ENCODE measurements at places on chromosomes 12 and 14.
A peak's percentile ranks its signal among the peaks of the same experiment; 100 is the strongest.

DNA sequence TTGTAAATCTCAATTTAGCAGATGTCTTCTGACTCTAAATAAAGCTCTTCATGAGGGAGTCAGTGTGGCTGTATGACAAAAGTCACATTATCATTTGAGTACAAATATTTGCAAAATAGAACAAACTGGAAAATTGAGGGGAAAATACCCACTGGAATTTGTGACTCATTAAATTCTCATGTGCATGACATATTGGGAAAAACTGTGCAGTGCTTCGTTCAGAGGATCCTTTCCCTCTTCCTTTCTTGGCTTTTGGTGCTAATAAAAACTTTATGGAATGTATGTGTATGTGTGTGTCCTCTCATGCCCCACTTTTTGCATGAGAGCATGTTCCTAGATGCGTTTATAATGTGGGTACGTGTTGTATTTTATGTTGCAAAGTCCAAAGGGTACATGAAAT lies 267.8 kb downstream of the KTN1 start:
- DNase-seq, result peak; percentile 50

DNA sequence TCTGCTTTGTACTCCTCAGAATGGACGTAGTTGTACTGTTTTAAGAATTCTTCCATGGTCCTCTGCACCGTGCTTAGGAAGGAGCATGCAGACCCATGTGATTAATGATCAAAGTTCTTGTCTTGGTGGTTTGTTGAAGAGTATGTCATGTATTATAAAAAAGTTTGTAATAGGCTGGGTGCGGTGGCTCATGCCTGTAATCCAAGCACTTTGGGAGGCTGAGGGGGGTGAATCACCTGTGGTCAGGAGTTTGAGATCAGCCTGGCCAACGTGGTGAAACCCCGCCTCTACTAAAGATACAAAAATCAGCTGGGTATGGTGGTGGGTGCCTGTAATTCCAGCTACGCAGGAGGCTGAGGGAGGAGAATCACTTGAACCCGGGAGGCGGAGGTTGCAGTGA lies 61.8 kb upstream of the RTL1 start:
- DNase-seq, result no peak

DNA sequence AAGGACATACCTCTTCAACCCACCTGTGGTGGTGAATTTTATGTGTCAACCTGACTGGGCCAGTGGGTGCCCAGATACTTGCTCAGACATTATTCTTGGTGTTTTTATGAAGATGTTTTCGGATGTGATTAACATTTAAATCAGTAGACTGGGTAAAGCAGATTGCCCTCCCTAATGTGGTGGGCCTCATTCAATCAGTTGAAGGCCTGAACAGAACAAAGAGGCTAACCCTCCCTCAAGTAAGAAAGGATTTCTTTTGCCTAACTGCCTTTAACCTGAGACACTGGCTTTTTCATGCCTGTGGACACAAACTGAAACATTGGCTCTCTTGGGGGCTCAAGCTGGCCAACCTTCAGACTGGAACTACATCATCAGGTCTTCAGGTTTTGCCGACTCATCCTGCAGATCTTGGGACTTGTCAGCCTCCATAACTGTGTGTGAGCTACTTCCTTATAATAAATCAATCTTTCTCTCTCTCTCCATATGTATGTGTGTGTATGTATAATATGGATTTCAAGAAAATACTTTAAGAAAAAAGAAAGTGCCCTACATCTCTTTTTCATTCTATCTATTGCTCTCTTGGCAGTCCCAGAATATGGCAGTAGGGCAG lies 39.4 kb downstream of the RTN1 start:
- no peak for DNase-seq

DNA sequence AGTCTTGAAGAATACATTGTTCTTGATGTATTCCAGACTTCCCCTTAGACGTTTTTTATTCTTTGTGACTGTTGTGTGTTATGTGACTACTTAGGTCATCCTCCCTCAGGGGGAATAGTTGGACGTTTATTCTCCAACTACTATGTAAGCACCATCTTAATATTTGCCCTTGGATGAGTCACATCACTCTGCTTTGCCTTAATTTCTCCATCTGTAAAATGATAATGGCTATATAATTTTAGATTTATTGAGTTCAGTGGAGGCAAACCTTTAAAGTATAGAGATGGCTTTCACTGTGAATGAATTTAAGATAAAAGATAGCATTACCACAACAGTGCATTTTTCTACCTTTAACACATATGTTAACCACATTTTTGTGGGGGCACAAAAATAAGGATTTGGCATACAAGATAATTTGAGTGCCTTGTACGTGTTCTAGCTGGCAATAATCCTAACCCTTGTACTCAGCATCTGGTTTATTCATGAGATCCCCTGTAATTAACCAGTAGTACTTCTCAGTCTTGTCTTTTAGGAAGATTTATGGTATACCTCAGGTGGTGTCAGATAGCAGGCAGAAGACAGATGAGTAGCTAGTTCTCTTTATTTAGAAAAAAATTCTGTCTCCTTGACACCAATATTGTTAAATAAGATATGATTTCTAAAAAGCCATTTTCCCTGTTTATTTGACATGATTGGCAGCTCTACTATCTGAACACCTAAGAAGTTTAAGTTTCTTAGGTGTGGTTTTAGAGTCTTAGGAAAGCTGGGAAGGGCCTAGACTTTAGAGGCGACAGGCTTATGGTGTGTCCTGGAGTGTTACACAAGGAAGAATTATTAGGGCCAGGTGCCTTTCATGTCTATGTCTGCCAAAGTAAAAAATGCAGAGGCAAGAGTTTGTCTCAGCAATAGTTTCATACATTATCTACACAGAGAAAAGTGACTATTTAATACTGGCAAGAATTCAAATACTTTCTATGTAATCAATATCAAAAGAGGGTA lies 152.3 kb downstream of the RAD51B start:
- DNase-seq, result no peak

DNA sequence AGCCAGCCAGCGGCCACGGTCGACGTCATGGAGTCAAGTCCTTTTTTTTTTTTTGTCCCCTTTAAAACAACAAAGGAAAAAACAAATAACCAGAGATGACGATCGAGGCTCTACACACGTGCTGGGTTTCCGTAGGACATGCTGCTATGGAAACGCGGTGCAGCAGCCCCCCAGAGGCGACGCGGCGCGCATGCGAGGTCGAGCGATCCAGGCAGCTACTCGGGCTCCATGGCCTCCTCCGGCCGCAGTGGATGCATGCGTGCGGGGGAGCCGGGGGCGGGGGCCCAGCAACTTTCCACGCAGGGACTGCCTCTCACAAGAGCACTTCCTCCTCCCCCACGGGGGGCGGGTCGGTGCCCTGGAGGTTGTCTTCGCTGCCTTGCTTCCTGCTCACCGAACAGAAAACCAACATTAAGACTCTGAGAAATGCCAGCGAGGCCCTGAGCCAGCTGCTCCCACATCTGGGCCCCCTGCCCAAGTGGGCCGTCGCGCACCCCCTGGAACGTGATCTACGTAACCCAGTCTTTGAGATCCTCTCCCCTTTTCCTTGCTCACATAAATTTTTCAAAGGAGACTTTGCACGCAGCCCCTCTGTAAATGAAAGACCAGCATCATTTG lies 30.7 kb downstream of the P2RX4 start:
- peak; percentile 58 for DNase-seq

DNA sequence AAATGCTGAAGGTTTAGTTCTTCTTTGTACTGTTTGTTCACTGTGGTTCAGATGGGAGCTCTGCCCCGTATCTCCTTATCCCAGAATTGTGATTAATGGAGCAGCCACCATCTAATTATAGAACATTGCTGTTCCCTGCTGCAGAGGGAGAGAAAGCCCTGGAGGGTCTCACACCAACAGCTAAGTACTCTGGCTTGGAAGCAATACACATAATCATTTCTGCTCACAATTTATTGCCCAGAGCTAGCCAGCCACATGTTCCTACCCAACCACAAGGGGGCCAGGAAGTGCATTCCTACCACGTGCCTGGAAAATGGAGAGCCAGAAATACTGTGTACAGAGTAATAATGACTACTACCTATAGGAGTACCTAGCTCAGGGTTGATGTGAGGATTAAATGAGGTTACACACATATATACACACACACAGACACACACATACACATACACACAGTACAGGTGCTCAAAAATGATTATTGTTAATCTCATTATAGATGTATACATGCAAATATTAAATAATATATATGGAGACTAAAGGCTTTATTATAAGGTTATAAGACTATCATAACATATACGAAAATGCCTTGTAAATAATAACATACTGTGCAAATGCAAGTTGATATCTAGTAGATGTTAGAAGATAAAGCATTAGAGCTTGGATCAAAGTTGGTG lies 22.3 kb downstream of the MSRB3 start:
- DNase-seq, result no peak

- no peak for DNase-seq
Measured at GRCh38 chr14:40850191-40850590, 756.5 kb upstream of the LRFN5 start.

DNA sequence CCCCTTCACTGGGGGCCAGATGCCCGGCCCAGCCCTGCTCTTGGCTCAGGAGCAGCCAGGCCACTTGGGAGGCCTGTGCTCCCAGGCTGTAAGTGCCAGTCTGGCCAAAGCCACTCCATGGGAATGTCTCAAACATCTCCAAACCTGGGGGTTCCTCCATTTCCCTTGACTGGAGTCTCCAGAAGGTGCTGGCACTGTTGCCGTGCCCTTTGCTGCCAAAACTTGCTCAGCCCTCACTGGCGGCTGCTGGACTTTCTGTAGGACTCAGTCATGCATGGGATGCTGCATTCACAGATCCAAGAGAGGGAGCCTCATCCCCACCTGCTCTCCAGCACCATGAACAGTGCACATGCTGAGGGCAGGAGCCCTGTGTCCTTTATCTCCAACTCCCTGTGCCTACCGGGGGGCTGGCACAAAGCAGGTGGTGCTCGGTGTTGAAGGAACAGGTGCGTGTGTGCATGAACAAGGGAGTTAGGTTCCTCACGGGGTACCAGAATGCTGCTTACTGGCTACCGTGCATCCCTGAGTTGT lies 9.6 kb upstream of the OTUB2 start:
- DNase-seq, result no peak

DNA sequence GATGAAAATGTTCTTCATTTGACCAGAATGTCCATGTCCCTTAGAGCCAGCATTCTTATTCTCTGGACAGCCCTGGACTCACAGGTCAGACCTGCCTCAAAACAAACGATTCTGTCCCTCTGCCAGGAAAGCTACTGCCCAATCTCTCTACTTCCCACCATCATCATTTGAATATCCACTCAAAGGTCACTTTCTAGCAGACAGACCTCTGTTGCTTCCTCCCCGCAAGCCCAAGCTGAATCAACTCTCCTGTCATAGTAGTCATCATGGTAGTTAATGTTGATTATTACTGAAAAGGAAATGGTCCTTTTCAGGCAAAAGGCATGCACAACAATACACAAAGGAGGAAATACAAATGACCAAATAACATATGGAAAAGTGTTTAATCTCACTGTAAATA lies 39.6 kb upstream of the CPM start:
- no peak for DNase-seq

- no peak for DNase-seq
Measured at GRCh38 chr12:126535971-126536370, 1470.7 kb downstream of the AACS start.
